Daoy (cell line): ENCODE measurements at places on chromosomes 7 and 10. TPM values are rescaled to one million over a fixed set of nuclear protein-coding genes. Genes with fewer than 3 reads are reported as not detected.

- DNase-seq: no peak
These were observed 97.0 kb downstream of the LHPP start for GRCh38 chr10:124558339-124559321.

DNA sequence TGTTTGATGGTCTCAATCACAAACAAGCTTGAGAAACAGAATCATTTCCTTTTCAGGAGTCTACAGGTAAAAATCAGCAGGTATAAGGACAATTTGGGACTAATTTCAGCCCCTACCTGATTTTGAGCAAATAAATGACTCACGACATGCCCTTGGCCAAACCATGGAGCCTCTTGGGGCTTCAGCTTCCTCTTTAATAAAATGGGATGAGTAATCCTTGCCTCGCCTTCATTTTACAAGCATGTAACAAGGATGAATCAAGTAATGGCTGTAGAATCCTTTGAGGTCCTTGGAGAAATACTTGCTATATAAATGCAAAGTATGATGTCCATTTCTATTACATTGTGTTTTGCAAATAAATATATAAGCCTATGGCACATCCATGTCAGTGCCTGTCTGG lies 212.8 kb upstream of the PODXL start:
- no peak for DNase-seq

DNA sequence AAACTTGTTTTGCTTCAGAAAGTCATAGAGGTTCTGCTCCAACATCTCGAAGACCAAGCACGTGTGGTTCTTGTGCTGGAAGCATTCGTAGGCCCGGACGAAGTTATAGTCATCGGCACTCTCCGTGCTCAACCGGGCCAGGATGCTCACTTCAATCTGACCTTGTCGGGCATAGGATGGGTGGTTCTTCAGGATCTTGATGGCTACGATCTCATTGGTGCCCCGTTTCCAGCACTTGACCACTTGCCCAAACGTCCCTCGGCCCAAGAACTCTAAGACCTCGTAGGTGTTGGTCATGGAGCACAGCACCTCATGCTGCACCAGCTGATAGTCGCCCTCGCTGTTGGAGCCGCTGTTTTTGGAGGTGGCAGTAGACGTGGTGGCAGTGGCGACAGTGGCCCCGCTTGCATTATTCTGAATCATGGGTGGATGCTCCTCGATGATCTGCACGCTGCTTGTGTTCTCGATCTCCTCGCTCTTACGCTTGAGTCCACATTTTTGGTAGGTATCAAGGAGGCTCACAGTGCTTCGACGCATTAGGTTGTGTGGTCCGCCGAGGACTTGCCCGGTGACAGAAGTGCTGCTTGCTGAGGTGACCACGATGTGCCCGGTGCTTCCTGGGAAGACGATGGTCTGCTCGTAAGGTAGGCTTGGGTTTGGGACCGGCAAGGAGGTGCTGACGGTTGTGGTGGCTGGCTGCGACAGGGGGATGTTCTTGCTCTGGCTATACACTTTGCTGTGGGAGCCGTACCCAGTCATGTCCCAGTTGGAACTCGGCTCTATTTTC lies 61.4 kb downstream of the HIPK2 start:
- DNase-seq: no peak

DNA sequence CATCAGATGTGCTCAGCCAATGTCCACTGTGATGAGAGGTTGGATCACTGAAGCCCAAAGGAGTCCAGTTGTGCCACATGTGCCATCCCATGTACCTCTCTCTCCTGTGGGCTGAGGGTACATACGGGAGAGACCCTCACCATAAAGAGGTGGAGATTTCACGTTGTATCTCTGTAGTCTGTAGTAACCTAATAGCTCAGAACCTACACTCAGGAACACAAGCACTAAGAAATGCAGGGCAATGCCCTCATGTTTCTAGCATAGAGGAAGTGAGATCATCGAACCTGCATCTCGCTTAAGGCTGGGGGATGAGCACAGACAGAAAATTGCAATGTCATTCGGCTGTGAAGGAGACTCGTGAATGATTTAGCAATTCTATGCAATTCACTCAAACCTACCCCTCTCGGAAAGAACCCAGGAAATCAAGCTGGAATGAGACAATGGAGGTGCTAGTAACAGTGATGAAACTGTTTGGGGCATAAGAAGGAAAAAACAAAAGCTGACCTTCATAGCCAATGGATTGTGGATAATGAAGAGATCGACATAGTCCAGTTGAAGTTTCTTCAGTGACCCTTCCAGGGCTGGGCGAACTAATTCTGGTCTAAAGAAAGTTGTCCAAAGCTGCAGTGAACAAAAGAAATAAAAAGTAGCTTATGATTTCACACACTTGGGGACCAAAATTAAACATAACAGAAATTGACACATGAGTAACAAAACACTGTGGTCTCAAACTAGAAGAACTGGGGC lies 80.3 kb upstream of the UCN3 start:
- peak; percentile 10 for DNase-seq

GRCh38 chr7:114916261-114916892 lies 5.5 kb upstream of the MDFIC start:
- DNase-seq: no peak

The IGF2BP3 gene
- total RNA-seq: 277 and 349 TPM in 2 replicates

DNA sequence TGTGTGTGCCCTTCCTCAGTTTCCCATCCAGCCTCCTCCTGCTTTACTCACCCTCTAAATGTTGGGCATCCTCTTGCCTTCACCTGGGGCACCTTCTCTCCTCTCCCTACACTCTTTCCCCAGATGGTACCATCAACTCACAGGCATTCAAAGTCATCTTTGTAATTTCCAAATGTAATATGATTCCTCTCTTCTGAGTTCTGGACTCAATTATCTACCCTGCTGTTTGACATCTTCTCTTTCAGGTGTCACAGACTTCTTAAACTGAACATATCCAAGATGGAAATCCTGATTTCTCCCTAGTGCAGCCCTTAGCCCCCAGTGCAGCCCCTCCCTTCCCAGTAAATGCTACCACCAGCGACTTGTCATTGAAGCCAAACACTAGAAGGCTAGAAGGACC lies 422.8 kb downstream of the KCNMA1 start:
- DNase-seq: no peak

- DNase-seq: no peak
These were observed 8.0 kb downstream of the PSAP start for GRCh38 chr10:71842856-71843686.

GRCh38 chr7:21942955-21943354 lies 2.7 kb downstream of the CDCA7L start:
- no peak for DNase-seq

The STK32C gene
- 6.4 and 9.3 TPM in 2 replicates for total RNA-seq

GRCh38 chr10:123148414-123149161 lies 652 bp downstream of the HMX2 start:
- DNase-seq: peak; percentile 50

DNA sequence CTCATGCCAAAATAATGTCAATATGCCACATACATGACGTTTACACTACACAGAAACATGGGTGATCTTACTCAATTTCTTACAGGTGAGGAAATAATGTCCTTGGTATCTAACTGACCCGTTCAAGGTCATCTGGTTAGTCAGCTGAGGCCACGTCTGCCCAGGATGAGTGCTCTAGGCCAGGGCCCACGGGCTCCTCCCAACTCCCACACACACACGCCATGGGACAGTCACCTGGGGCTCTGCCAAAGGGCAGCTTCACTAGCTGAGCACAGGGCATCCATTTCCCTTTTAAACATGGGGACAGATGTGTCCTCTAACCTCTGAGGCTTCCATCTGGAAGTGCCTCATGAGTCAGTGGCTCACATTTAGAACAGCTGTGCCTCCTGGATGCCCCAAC lies 123.9 kb downstream of the TNS3 start:
- peak; percentile 84 for DNase-seq

The SLC16A12 gene
- 0.06 and 0.24 TPM in 2 replicates for total RNA-seq

The ANKRD22 gene
- not detected in 2 replicates for total RNA-seq

DNA sequence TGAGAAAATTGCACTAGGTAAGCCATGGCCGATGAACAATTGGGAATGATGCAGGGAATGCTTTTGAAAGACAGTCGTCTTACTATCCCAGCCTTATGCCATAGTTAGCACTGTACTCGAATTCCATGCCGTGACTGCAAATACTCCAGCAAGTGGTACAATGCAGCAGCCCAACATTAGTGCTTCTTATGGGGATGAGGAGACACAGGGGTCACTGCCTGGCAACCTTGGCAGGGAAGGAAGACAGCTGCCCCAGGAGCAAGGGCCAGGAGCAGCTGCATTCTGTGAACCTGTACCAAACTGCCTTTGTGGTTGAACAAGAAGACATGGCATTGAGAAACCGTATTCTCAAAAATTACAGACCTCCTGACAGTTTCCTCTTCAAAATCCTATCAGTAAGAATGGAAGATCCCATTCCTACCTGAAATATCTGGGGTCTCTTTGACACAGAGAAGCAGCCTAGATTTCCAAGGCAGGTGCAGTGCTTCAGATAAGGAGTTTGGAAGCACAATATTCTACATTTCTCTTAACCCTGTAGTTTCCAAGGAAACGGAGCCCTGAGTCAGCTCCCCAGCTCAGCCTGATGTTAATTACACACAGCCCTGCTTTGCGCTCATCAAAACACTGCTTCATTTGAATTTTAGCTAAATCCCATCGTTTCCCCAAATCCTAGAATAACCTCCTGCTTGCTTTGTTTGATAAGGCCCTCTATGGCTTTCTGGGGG lies 49.0 kb upstream of the FRMD4A start:
- no peak for DNase-seq
